ENCODE measurements at places on chromosomes 4 and X.

DNA sequence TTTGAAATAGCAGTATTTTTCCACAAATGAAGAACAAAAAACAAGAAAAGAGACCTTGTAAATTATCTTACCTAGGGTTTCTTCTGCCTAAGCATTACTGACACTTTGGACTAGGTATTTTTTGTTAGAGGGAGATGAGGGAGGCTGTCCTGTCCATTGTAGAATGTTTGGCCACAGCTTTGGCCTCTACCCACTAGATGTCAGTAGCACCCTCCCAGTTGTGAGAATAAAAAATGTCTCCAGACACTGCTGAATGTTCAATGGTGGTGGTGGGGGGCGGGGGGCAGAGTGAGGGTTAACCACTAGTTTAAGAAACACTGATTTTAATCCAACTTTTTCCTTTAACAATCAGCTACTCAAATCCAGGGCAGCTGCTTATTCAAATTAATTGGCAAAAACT is 25.8 kb downstream of the OTUD4 start:
- peak; percentile 66 for DNase-seq

GRCh38 chr4:70158576-70158975 is 4.5 kb downstream of the PRR27 start:
- DNase-seq, result no peak

DNA sequence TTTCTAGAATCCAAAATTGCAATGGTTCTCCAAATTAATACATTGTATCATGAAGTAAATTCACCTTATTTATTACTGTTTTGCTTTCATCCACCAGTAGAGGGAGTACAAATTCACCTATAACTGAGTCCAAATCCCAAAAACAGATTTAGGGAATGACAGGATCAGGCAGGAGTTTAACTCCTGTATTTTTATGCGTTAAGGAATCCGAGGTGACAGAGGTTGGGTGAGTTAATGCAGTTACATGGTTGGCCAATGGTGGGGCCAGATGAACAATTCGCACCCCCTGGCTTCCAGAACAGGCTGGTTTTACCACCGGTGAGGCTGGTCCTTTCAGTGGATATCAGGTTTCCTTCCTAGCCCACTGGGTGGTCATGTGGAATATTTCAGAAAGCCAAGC is 82.4 kb downstream of the MTNR1A start:
- DNase-seq, result no peak

DNA sequence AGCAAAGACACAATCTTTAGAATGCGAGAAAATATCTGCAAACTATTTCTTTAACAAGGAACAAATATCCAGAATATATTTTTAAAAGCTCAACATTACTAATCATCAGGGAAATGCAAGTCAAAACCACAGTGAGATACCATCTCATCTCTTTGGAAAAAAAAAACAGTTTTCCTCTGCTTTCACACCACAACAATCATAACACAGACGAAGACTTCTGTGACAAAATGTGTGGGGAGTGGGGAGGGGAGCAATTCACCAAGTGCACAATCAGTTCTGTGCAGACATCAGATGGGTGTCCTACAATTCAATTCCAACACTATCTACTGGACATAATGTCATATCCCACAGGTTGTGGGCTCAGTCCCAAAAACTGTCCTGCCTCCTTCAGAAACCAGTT is 293.2 kb upstream of the SLC7A11 start:
- DNase-seq, result no peak

- DNase-seq, result peak; percentile 91
These were observed 29.2 kb upstream of the MXD4 start for GRCh38 chr4:2290974-2291704.

DNA sequence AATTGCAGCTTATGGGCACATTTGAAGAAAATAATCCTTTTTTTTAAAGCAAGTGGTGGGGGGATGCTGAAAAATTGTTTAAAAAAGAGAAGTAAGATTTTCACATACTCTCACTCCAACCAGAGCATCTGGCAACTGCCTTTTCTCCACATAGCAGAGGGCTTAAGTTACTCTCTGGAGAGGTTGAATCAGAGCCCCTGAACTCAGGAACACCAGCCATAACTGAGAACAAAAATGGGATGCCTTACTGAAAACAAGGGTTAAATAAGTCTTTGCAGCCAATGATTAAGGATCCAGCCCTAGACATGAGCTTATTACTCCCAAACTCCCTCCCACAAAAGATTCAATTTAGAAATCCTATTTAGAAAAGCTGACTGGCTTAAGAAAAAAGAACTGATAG is 27.5 kb downstream of the CASK start:
- DNase-seq, result no peak

- no peak for DNase-seq
These were observed 18.6 kb downstream of the AFM start for GRCh38 chr4:73499996-73500765.

- no peak for DNase-seq
These were observed 180.9 kb downstream of the DACH2 start for GRCh38 chrX:86329174-86329573.

GRCh38 chr4:122827258-122827878 is 737 bp downstream of the FGF2 start:
- peak; percentile 52 for DNase-seq

DNA sequence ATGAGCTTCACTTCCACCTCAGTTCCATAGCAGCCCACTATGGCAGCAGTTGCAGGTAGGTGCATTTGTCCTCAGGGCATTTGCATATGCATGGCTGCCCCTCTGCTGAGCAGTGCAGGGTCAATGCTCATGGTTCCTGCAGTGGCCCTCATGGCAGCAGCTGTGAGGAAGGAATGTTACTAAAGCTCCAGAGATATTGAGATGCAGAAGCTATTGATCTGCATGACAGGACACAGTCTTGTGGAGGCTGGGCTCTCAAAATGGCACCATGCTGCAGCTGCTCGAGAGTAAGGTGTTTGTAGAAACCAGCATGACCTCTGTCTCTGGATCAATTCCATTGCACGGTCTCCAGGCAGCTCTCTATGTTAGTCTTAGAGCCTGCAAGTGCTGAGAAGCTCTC is 179.2 kb upstream of the PCDH18 start:
- DNase-seq, result no peak

DNA sequence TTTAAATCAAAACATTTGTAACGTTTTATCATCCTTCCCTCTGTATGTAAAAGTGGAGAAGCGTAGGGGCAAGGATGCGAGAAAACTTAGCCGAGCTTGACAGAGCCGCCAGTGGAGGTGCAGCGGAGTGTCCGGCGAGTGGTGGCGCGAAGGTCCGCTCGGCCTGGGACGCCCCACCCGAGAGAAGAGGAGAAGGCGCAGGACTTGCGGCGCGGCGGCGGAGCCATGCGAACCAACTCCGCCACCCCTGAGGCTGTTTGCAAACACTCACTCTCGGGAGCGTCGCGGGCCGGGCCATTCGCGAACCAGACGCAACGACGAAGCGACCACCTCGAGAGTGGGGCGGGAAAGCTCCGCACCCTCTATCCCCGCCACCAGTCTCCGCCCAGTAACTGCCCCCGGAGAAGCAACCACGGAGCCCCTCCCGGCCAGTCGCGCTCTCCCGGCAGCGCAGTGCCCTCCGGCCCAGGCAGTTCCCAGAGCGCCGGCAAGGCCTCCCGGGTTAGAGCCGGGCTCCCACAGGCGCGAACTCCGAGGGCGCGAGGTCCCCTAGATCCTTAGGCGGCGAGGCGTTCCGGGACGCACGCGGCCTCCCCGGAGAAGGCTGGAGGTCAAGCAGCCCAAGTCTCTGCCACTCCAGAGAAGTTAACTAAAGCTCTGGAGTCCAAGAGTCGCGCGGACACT is 2.3 kb upstream of the MAB21L2 start:
- DNase-seq, result no peak

DNA sequence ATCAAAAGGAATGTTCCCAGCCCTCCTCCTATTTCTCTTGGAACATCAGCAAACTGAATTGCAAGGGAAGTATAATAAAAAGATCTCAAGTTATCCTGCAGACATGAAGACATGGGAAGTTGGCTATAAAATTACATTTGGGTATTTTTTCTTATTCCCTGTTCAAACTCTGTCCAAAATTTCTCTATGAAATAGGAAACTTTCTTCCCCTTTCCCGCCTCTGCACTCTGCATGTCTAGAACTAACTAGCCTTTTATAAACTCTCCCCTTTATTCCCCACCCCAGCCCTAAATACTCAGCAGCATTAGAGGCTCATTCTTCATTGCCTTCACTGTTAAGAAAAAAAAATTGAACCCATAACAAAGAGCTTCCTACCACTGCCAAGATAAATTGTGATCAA is 126.7 kb upstream of the EDNRA start:
- no peak for DNase-seq

- DNase-seq, result no peak
These were observed 40.8 kb downstream of the RHOXF2B start for GRCh38 chrX:120036704-120037103.

GRCh38 chrX:114532111-114532805 is 51.6 kb upstream of the HTR2C start:
- DNase-seq, result no peak

GRCh38 chr4:15515106-15515505 is 45.4 kb downstream of the CC2D2A start:
- no peak for DNase-seq

- no peak for DNase-seq
These were observed 68.3 kb upstream of the RBPJ start for GRCh38 chr4:26252349-26253025.

DNA sequence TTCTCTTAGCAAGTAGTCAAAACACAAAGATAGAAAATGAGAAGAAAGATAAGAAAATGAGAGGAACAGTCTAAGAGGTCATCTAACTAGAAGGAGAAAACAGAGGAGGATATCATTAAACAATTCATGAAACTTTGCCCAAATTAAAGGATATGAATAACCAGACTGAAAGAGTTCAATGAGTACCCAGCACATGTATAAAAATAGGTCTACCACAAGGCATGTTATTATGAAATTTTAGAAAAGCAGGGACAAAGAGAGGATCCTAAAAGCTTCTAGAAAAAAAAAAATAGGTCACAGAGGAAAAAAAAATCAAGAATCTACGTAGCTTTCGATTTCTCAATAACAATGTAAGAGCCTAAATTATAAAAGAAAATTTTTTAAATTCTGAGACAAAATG is 118.5 kb downstream of the WDFY3 start:
- DNase-seq, result no peak

GRCh38 chrX:2618516-2618915 is 72.6 kb upstream of the CD99 start:
- peak; percentile 20 for DNase-seq

GRCh38 chr4:14221176-14221575 is 593.7 kb upstream of the BOD1L1 start:
- DNase-seq, result no peak

DNA sequence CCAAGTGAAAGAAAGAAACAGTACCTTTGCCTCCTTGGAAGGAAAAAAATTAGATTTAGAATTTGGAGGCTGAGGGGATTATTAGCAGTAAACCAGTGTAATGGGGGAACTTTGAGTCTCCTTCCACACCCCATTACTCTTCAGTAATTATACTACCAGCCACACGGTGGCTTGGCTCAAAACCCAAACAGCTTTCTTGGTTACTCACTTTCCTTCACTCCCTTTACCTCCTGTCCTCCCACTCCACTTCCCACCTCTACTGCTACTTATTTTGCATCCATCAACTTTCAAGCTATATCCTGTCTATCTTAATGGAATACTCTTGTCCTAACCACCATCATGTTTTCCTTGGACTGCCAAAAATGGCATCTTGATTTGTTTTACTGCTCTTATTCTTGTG is 310.6 kb upstream of the AADAT start:
- no peak for DNase-seq

GRCh38 chr4:84433633-84434222 is 65.4 kb downstream of the NKX6-1 start:
- DNase-seq, result no peak

DNA sequence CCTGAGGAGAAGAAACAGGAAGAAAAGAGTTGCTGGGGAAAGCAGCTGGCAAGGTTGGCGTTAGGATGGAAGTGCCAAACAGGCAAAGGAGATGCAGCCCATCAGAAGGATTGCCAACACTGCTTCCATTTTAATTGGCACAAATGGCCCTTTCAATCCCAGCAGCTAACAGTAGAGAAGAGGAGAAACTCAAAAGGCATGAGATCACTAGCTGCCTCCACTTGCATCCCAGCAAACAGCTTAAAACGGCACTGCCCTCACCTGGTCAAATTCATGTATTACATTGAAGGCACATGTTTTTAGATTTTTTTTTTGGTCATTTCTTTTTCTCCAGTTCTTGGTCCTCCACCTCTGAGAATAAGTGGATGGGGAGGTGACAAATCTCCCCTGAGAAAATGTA is 14.9 kb upstream of the LOC101059915 start:
- peak; percentile 85 for DNase-seq

- DNase-seq, result peak; percentile 31
These were observed 14.4 kb upstream of the KLHL5 start for GRCh38 chr4:39047681-39048080.

GRCh38 chr4:125101719-125102118 is 213.0 kb upstream of the FAT4 start:
- no peak for DNase-seq

Data from Karpas-422 (cell line).